ENCODE measurements at places on chromosomes 13 and 19.

DNA sequence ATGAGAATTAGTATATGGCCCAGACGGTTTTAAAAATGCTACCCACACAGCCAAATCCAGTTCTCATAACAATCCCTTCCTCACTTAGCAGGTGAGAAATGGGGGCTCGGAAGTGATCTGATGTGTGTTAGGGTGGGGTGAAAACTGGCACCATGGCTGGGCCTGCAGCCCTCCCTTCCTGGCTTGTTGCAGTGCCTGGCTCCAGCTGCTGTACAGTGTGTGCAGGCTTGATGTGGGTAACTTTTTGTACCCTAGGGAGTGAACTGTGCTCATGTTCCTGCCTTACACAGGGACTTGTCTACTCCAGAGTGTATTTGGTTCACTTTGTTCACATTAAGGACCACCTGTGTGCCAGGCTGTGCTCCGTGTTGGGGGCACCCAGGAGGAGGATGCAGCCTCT lies 177.2 kb downstream of the LMO7 start:
- DNase-seq: no peak

DNA sequence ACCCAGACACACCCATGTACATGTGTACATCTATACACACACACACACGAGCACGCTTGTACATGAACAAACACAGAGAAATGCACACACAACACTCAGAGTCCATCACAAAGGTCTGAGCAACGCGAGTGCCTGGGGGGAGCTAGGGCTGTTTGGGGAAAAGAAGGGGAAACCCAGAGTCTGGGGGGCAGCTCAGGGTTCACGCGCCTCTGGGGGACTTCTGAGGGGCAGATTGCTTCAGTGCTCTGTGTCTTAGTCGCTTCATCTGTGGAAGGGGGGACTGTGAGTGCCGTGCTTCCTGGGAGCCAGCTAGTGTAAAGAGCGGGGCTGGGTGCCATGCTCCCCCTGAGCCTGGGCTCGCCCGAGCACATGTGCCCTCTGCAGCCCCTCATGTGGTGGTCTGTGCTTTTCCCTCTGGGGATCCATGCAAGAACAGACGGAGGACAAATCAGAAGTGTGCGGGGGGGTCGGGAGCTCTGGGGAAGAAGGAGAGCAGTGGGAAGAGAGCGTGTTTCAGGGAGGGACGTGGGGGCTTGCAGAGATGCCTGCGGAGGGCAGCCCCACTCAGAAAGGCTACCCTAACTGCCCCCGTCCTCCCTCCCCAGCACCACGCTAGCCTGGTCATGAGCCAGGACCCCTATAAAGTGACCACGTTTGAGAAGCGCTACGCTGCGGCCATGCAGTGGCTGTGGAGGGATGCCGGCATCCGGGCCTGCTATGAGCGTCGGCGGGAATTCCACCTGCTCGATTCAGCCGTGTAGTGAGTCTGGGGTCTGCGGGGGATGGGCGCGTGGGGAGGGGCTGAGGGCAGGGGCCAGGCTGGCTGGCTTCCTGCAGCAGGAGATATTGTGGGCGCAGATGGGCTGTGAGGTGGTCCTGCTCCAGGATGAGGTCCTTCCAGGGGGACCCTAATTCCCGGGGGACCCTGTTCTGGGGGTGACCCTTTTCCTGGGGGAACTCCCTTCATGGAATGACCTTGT lies 14.0 kb downstream of the GNA15 start:
- no peak for DNase-seq

GRCh38 chr19:53868892-53869804 lies 1.5 kb downstream of the MYADM start:
- DNase-seq: no peak

DNA sequence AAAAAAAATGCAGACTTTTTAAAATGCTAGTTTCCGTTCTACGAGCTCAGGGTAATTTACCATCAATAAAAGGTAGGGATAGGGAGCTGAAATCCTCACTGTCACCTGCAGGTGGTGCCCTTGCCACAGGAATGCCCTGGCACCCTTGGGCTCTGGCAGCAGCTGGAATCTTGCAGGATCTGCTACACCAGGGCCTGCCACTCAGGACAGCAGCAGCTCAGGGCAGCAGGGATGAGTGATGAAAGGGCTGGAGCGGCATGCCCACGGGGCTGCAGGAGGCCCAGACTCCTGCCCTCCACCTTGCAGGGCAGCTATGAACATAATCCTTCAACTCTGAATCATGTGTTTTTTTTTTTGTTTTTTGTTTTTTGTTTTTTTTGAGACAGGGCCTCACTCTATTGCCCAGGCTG lies 54.0 kb downstream of the GNG7 start:
- peak; percentile 64 for DNase-seq

- DNase-seq: no peak
These were observed 11.3 kb downstream of the CACNG6 start for GRCh38 chr19:54002495-54003315.

DNA sequence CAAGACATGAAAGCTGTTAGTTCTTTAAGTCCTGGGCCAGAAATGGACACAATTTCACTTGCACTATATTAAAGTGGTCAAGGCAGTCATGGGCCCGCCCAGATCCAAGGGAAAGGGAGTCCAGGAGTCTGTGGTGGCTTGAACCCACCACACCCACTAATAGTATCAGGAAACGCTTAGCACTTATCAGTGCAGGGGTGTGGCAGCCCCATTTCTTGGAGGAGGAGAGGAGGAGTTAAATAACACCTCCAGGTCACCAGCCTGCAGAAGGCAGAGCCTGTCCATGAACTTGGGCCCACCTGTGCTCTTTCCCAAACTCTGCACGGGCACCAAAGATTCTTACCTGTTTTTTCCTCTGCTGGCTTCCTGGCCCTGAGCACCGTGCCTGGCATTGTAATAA lies 5.4 kb upstream of the NTN5 start:
- DNase-seq: no peak

DNA sequence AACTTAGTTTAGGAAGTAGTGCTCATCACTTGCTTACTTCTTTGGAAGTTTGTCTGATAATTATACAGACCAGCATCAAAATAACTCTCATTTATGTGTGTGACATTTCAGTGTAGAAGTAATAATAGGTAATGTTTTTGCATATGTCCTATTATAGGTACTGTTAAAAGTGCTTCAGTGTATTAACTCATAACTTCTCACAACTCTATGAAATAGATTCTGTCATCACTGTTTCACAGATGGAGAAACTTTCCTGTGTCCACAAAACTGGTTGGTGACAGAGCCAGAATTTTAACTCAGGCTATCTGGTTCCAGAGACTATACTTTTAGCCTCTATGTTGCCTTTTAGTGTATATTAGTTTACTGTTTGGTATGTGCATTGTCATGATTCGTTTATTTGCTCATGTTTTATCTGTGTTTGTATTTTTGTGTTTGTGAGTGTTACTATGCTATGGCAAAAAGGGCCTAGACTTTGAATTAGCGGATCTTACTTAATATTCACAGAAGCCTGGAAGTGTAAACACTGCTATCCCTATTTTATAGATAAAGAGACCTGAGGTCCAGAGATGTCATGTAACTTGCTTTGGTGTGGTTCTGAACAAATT lies 12.7 kb downstream of the LPAR6 start:
- DNase-seq: no peak

DNA sequence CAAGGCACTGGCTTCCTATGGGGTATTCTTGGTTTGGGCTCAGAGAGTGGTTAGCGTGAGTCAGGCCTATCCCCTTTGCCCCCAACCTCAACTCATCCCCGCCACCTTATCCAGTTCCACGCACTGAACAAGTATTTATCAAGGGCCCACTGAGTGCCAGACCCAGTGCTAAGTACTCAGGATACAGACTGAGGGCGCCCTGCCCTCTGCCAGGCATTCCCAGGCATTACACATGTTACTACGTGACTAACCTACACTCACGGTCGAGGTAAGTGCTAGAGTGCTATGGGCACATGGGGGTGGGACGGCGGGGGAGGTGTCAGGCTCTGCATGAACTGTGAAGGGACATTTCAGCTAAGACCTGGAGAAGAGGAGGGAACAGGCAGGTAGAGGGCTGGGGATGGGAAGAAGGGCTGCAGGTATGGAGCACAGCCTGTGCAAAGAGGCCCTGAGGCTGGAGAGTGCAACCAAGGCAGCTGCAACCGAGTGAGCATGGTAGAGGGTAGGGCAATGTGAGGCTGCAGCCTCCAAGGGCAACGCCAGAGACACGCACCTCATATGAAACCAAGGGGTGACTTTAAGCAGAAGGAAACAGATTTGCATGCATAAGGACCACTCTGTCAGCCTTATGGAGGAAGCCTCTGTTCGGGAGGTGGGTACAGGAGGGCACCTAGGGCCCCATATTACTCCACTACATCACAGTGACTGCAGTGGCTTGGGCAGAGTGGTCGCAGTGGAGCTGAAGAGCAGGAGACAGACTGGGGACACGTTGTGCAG lies 22.5 kb downstream of the DHRS12 start:
- no peak for DNase-seq

DNA sequence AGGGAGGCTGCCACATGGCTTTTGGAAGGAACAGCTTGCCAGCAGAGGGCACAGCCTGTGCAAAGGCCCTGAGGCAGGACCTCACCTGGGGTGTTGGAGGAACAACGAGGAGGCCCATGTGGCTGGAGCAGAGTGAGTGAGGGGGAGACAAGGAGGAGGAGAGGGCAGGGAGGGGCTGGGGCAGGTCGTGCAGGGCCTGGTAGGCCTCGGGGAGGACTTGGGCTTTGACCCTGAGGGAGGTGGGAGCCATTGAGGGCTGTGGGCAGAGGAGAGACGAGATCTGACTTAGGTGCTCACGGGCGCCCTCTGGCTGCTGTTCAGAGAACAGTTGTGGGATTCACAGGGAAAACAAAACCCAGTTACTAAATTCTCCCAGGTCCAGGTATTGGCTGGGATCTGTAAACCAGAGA lies 25.2 kb downstream of the ZNRF4 start:
- peak; percentile 35 for DNase-seq

- no peak for DNase-seq
These were observed 110.2 kb upstream of the TSHZ3 start for GRCh38 chr19:31459430-31459829.

- DNase-seq: no peak
These were observed 487.2 kb upstream of the GPC6 start for GRCh38 chr13:92739306-92739818.

DNA sequence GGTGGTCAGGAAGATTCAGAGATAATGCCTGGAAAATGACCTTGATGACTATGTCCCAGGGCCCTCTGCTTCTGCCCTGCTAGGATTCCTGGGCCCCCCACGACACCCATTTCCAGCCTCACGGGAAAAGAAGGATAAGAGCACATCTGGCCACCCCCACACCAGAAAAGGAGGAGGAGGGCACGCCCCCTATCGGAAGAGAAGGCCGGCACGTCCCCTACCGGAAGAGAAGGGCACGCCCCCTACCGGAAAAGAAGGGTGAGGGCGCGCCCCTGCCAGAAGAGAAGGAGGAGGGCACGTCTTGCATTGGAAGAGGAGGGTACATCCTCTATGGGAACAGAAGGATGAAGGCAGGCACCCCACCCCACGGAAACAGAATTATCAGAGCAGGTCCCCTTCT lies 84.3 kb downstream of the IER2 start:
- DNase-seq: peak; percentile 47

- DNase-seq: no peak
These were observed 2.0 kb downstream of the PTBP1 start for GRCh38 chr19:799076-799881.

DNA sequence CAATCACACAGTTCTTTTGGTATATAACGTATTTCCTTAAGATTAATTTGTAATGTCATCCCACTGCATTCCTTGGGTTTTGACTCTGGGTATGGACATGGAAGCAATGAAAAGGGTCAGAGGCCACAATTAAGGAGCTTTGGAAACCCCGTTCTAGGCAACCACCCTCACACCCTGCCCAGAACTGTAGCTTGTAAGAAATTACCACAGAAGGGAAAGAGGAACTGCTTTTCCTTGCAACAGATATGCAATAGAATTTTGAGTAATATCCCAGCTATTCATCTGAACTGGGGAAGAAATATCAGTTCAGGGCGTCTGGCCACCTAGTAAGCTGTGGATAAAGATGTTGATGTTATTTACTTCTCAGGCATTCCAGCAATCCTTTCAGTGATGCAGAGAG lies 985 bp upstream of the CLC start:
- DNase-seq: no peak

DNA sequence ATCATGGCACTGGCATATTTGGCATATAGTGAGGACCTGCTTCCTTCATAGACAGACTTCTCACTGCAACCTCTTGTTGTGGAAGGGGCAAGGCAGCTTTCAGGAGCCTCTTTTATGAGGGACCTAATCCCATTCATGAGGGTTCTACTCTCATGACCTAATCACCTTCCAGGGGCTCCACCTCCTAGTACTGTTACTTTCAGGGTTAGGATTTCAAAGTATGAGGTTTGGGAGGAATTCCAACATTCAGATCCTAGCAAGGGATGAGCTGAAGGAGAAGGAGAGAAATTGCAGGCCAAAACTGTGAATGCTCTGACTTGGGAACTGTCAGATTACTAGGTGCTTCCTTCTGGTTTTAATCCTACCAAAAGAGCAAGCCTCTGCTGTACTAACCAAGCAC lies 87.8 kb downstream of the LMO7 start:
- DNase-seq: no peak

GRCh38 chr19:54541712-54542111 lies 31.9 kb upstream of the LILRA2 start:
- peak; percentile 2 for DNase-seq

GRCh38 chr19:41014643-41015042 lies 23.6 kb downstream of the CYP2B6 start:
- DNase-seq: no peak

DNA sequence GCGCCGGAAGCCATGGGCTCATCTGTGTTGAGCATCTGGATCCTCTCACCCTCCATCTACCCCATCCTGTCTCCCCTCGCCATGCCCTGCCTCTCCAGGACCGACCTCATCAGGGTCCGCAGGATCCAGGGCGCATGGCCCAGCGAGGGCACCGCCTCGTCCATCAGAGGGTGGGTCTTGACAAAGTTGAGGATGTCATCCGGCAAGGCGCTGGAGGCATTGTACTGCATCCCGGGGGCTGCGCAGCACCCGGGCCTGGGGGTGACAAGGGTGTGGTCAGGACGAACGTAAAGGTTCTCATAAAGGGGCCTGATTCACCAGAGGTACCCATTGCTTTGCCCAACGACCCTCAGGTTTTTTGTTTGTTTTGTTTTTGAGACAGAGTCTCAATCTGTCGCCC lies 9.5 kb downstream of the SEMA6B start:
- no peak for DNase-seq

- no peak for DNase-seq
These were observed 28.0 kb upstream of the RB1 start for GRCh38 chr13:48275507-48275906.

DNA sequence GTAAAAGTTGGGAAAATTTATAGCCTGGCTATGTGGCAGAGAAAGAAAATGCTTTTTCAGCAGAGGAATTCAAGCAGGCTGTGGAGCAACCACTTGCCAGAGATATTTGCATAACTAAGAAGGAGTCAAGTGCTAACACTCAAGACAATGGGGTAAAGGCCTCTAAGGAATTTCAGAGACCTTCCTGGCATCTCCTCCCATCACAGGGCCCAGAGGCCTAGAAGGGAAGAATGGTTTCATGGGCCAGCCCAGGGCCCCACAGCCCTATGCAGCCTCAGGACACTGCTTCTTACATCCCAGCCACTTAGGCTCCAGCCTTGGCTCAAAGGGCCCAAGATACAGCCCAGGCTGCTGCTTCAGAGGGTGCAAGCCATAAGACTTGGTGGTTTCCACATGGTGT lies 14.3 kb downstream of the SLC15A1 start:
- DNase-seq: peak; percentile 57

Measured in NT2/D1 (cell line).